RKO (cell line): ENCODE measurements at places on chromosomes 2 and 18.
A peak's percentile ranks its signal among the peaks of the same experiment; 100 is the strongest.

DNA sequence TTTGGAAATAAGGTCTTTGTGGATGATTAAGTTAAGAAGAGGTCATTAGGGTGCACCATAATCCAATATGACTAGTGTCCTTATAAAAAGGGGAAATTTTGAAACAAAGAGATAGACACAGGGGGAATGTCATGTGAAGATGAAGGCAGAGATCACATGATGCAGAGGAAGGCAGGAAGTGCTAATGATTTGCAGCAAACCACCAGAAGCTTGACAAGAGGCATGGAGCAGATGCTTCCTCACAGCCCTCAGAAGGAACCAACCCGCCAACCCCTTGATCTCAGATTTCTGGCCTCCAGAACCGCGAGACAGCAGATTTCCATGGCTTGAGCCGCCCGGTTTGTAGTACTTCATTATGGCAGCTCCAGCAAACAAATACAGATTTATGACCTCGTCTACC lies 17.4 kb upstream of the SMARCAL1 start:
- DNase-seq = no peak

GRCh38 chr2:239883326-239884050 lies 141.7 kb downstream of the NDUFA10 start:
- DNase-seq = no peak

GRCh38 chr2:67065046-67065445 lies 332.1 kb upstream of the ETAA1 start:
- DNase-seq = no peak

DNA sequence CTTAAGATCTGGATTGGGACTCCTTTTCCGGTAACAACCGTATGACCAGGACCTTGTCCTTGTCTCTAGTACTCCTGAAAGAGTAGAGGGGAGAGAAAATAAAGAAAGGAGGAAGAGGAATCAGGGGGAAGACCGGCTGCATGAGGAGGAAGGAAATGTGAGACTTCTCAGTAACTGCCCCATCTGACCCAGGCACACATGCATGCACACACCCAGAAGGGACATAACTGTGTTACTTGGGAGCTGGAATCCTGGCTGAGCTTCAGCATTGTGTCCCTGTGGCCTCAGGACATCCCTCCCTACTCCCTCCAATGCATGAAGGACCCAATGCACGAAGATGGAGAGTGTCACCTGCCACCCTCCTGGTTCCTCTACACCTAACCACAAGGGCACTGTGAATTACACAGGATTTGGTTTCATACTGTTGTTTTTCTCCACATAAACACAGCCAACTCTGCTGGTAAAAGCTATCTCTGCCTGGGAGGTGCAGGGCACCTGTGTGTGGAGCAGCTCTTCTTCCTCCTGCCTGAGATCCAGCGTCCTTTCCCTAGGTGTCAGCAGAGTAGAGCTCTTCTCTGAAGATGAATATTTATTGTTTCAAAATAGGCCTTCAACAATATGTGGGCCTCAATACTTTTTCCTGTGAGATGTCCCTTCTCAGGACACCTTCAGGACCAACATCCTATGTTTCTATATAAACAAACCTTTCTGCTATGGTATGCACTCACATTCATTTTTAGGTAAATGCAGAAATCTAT lies 574.1 kb upstream of the ID2 start:
- DNase-seq = no peak

DNA sequence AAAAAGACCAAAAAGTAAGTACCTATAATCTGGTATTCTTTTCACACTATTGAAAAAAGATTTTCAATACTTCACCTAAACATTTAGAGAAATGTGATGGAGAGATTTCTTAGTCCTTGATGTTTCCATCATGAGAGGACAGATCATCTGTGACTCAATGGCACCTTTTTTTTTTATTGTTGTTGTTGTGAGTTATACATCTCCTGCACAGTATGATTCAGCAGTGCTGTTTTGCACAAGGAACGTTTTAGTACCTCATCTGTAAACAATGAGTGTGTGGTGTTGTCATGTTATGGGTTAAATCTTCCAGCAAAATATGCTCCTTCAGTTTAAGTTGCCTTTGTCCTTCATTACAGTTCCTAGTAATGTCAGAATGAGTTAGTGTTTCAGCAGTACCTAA lies 2.2 kb downstream of the KIAA1328 start:
- DNase-seq = peak; percentile 68

DNA sequence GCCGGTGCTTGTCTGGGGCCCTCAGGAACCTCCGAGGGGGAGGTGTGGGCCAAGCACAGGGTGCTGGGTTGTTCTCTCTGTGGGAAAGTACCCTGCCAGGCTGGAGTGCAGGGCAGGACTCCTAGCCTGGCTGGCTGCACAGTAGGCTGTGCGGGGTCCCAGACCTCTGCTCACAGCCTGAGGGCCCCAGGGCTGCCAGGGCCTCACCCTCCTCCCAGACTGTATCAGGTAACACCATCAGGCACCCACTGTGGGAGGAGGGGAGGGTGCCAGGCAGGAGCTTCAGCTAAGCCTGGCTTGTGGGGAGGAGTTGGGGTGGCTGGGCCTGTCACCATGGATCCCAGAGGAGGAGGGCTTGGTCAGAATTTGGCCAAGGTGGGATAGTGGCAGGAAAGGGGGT lies 211.9 kb upstream of the SMAD2 start:
- no peak for DNase-seq

- no peak for DNase-seq
These were observed 53.6 kb downstream of the SRD5A2 start for GRCh38 chr2:31526946-31527732.

DNA sequence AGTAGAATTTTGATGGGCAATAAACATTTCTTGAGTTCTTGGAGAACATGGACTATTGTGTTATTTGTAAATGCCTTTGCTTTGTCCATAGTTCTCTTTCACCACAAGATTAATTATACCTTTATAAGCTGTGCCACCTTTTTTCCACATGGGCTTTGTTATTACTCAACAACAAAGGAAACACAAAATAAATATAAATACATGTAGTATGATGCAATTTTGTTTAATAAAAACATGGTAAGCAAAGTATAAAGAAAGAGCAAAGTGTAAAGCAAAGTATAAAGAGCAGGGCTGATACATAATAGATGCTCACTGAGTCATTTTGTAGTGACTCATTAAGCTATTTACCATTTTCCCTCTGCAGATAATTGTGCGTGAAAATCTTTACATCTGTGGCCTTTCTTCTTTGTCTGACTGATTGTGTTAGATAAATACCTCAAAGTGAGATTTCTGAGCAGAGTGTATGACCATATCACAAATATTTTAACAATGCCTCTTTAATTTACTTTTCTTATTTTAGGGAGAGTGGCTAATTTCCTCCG lies 80.9 kb downstream of the CERS6 start:
- peak; percentile 25 for DNase-seq

DNA sequence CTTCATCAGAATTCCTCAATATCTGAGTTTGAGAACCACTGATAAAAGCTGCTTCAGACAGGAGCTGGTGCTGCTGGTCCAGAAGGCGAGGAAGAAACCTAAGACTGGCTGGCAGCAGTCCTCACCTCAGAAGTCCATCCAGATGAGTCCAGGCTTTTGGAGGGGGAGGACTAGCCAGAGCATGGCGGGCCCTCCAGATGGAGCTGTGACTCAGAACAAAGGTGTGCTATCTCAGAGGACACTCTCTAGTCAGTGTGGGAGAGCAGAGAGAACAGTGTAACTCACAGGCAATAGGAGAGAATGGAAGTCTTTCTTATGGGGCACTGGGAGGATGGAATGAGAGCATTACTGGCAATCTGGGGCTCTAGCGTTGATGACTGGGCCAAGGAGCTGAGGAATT lies 191.4 kb downstream of the NYAP2 start:
- DNase-seq = no peak

DNA sequence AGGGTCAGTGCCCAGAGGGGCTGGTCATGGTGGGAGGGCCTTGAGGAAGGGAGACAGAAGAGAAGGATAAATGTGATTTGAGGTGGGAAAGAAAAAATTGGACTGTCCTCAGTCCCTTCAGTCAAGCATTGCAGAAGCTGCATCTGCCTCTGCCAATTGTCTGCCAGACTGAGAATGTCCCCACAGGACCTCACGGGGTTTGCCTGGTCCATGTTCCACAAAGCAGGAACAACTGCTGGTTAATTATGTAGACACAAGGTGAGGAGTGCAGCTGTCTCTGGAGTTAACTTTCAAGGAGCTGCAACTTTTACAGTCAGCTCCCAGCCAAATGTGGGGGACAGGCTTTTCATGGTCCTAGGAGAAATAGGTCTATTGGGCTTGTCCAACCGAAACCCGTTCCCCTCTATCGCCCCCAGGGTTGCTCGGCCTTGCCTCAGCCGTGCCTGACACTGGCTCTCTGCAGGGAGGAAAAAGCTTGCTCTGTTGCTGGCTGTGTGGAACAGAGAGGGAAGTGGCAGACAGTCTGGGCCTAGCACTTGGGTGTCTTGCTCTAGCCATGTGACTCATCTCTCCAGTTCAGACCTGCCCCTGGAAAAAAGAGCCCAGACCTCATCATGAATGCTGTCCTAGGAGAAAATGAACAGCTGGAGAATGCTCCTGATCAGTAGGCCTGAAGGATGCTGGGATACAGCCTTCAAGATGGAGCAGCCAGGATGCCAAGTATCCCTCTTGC lies 31.1 kb upstream of the PAX8 start:
- no peak for DNase-seq

- no peak for DNase-seq
These were observed 28.1 kb downstream of the SLC1A4 start for GRCh38 chr2:65017335-65017734.

- no peak for DNase-seq
These were observed 243.0 kb downstream of the CELF4 start for GRCh38 chr18:37322492-37323035.

DNA sequence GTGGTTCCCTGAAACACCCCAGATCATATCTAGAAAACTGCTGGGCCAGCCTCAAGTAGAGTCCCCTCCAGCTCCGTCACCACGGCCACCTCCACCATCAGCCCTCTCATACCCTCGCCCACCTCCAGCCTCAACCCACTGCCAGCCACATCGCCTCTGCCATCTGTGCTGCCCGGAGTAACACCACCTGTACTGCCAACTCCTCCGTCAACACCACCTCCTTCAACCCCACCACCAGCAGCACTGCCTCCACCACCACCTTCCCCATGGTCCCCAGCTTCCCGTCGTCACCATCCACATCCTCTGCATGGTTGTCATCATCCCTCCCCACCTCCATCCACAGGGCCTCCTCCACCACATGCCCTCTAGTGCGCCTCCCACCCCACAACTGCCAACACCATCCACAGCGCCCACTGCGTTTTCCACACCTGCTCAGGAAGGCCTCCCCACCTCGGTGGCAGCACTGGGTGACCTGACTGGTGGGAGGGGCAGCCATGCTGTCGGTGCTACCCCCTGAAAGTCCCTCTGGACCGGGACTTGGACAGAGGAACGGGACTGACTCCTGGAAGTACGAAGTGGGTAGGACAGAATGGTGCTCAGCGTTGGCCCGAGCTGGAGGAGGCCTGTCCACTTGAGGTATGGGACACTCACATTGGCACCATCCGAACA lies 1.6 kb downstream of the SNED1 start:
- no peak for DNase-seq

GRCh38 chr2:216312441-216312840 lies 59.8 kb downstream of the MARCHF4 start:
- no peak for DNase-seq

DNA sequence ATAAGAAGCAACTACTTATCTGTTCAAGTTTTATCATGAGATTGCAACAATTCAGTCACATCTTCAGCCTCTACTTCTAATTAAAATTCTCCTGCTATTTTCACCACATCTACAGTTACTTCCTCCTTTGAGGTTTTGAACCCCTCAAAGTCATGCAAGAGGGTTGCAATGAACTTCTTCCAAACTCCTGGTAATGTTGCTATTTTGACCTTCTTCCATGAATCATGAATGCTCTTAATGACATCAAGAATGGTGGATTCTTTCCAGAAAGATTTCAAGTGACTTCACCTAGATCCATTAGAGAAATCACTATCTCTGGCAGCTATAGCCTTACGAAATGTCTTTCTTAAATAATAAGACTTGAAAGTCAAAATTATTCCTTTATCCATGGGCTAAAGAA lies 1052.8 kb upstream of the NRXN1 start:
- DNase-seq = no peak

DNA sequence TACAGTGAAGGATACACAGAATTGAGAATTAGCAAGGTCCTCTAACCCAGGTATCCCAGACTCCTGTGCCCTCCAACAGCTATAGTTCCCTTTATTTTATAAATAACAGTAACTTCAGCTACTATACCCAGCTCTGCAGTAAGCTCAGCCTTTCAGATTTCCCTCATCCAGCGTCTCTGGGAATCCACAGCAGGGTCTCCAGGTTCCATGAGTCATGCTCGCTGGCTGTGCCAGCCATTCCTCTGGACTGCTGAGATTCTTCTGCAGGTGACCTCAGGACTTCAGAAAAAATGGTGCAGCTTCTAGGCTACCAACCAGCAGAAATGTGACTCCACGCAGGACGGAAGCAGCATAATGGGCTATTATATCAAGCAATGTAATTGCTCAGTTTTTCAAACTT lies 419.3 kb downstream of the ZNF516 start:
- no peak for DNase-seq

DNA sequence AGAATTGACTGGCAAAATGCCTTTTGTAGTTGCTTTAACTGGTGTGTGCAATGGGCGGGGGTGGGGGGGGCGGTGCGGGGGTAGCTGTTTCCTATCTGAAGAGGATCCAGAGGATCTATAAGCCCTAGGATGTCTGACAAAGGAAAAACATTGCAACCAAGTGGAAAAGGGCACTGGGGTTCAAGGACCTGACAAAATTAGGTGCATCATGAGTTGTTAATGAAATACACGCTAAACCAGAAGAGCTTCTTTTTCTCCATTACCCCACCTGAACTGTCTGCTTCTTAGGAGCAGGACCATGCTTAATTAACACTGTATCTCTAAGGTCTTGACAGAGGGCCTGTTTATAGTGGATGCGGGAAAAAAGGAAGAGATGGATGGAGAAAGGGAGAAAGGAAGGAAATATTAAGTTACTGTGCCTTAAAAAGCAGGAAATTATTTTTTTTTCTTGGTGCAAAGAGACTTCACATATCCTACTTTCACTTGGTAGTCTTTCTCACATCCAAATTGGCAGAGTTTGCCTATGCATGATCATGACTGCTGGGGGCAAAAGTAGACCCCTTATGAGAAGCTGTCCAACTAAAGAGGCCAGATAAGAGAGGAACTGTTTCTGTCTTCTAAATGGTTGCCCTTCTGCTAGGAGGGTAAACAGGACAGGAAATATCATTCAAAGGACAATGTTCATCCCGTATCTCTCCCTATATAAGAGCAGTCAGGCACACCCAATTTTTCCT lies 4.6 kb downstream of the RND3 start:
- no peak for DNase-seq

GRCh38 chr2:9258953-9259399 lies 52.4 kb downstream of the ASAP2 start:
- no peak for DNase-seq

GRCh38 chr2:64627860-64628841 lies 25.6 kb downstream of the SERTAD2 start:
- no peak for DNase-seq

DNA sequence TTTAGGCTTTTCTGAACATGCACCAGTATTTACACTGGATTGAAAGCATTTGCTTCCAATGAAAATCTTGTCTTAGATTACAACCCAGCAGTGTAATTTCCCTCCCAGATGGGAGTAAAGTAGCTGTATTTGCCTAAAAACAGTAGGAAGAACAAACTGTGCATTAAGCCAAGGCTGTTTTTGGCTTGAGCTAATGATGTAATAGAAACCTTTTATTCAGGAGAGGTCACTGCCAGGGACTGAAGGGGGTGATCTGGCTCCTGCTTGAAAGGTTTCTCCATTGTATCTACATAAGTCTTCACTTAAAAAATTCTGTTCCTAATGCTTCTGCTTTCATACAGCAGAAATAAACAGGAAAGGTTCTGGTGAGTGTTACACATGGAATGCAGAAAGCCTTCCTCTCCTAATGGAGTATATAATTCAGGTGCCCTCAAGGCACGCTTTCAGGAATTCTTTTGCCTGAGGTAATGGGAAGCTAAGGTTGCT lies 74.4 kb downstream of the MEIS1 start:
- no peak for DNase-seq
